Fibroblast of skin of left quadriceps (primary cell): ENCODE measurements at places on chromosomes 13 and 19.

- DNase-seq: no peak
These were observed 67.8 kb downstream of the RXFP2 start for GRCh38 chr13:31807090-31807541.

DNA sequence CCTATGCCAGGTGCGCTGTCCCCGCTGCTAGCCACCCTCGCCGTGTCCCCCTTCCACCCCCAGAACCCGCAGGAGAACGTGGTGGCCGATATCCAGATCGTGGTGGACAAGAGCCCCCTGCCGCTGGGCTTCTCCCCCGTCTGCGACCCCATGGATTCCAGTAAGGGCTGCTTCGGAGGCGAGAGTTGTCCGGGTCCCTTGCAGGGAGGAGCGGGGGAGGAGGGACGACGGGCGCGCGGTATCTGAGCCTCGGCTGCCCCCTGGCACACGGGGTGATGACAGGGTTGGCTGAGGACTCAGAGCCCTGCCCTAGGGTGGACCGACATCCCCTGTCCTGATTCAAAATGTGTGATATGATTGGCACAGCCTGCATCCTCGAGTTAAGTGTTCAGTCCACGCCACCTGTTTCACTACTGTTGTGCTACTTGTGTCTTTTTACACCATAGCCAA is 653 bp downstream of the MVB12A start:
- no peak for DNase-seq

- DNase-seq: no peak
These were observed 154.0 kb downstream of the NALCN start for GRCh38 chr13:101262306-101262705.

GRCh38 chr19:16034958-16035560 is 41.2 kb upstream of the TPM4 start:
- no peak for DNase-seq
